A549 (cell line): ENCODE measurements at places on chromosomes 2 and 18.

GRCh38 chr2:19654310-19655090, 247.3 kb downstream of the TTC32 start:
- DNase-seq: no peak

GRCh38 chr2:184767059-184767458, 168.7 kb downstream of the ZNF804A start:
- no peak for DNase-seq

- no peak for DNase-seq
These were observed 155.9 kb downstream of the FMNL2 start for GRCh38 chr2:152490686-152491455.

DNA sequence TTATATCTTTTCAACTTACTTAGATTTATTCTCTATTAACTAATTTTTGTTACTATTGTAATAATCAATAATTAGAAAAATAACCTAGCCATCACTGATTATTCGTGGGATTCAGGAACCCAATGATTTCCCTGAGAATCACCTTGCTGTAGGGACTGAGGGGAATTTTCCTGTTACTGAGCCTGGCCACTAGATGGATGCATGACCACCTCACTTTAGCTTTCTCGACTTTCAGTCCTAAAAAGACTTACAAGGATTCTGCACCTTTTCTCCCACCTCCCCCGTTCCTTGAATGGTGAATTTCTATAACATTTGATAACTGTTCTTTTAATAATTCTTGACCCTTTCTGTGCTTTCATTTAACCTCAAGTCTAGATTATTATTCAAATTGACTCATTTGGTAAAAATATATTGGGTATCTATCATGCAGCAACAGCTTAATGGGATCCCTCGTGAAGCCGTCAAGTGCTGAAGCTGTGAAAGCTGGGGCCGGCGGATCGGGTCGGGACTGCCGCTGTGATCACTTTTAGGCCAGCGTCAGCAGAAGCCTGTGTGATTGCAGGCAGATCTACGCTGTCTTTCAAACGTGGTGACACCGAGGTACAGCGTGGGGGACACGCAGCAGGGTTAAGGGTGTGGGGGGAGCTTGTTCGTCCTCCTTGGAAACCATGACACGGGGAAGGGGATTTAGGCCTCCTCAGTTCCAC, 38.8 kb upstream of the TMEM18 start:
- no peak for DNase-seq

DNA sequence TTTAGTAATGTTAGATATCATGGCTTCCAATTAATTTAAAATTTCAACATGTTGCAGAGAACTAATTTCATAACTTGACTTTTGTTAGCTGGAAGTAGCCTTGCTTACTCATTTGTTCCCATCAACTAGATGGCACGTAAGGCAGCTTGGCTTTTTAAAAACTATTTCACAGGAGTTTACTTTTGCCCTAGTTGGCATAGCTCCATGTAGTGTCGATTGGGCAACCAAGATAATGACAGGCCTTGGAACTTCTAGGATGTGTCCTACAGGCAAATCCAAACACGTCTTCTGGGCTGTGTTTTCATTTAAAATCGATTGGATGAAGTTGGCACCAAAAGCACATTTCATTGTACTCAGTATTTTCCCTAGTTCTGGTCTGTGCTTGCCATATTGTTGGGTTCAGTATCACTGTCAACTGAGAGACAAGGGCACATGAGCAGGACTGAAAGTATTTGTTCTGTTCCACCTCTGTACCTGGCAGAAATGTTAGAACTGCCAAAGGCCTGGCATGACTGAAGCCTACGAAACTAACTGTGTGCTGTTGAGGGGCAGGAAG, 29.4 kb downstream of the HADHB start:
- peak; percentile 12 for DNase-seq

- DNase-seq: no peak
These were observed 109.7 kb downstream of the FOXI3 start for GRCh38 chr2:88342749-88343148.

- DNase-seq: no peak
These were observed 120.6 kb upstream of the CTDP1 start for GRCh38 chr18:79558933-79559416.

DNA sequence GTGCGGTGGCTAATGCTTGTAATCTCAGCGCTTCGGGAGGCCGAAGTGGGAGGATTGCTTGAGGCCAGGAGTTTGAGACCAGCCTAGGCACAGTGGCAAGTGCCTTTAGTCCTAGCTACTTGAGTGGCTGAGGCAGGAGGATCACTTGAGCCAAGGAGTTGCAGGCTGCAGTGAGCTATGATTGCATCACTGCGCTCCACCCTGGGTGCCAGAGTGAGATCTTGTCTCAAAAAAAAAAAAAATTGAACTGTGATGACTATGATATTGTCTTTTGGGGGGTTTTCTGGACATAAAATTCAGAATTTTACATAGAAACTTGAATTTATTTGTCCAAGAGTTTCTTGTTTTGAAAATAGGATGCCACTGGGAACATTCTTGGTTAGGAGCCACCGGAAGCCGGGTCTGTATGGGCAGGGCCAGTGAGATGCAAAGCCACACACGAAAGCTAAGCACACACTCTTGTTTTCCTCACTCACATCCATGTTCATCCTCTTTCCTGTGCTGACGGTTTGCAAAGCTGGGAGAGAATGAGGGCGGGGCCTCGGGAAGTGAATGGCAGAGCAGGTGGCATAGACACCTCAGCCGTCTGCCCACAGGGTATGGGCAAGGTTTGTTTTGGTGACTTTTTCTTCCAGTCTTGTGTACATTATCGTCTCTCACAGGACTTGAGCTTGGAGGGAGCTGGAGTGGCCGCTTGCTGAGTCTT, 12.6 kb downstream of the AGAP1 start:
- peak; percentile 40 for DNase-seq

GRCh38 chr2:172342611-172343010, 84.8 kb upstream of the ITGA6 start:
- no peak for DNase-seq

DNA sequence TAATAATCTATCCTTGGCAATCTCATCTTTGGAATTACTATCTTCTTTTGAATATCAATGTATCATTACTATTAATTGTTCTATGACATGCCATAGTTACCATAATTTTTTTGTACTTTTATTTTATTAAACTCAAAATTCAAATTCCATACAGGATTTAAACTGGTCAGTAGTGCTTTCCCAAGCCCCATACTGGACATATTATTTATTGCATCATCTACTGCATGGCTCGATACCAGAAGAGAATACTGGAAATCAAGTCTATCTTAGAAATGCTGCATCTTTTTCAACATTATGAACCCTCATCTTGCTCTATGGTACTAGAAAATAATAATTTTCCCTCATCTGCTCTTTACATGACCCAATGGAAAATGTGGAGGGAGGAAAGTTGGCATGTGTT, 9.4 kb upstream of the PDE1A start:
- DNase-seq: no peak

GRCh38 chr2:231514951-231515297, 15.3 kb downstream of the NMUR1 start:
- no peak for DNase-seq

DNA sequence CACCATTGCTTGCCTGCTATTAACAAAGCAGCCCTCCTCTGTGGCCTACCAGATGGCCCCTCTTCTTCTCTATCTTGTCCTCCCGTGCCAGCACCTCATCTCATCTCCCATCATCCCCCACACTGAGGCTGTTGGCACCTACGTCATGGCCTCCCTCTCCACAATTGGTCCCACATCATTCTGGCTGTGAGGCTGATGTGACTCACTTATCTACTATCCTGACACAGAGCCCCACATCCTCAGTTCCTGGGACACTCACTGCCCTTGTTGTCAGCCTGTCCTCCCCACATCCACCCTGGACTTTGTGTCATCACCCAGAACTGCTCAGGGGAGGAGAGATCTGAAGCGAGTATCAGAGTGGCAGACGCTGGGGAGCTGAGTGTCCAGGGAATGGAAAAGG, 102.9 kb downstream of the MRO start:
- DNase-seq: no peak

- DNase-seq: no peak
These were observed 409.7 kb upstream of the PIK3C3 start for GRCh38 chr18:41545091-41545888.

DNA sequence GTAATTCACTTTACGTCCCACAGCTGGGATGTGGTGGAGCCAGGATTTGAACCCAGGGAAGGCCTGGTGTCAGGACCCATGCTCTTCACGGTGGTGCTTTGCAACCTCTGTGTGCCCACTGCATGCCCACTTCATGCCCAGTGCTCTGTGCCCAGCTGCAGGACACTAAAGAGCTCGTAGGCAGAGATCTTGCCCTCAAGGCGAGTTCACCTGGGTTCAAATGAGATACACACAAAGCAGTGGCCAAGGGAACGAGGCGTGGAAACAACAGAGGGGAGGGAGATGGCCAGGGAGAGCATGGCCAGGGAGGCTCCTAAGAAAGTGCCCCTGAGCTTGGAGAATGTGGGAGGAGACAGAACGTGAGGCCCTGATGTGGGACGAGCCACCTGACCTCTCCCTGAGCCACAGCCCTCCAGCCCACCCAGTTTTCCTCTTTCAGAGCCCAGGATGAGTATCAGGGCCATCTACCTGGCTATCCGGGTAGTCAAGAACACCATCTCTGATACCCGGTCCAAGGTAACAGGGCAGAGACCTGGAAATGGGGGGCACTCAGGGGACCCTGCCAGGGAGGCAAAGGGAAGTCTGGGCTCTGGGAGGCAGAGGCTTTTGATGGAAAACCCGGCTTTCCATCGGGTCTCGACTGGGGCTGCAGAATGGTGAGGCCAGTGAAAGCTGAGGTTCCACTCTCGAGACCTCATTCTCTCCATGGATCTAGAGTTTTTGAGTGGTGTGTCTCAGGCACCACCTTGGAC, 20.4 kb downstream of the MROH2A start:
- no peak for DNase-seq

DNA sequence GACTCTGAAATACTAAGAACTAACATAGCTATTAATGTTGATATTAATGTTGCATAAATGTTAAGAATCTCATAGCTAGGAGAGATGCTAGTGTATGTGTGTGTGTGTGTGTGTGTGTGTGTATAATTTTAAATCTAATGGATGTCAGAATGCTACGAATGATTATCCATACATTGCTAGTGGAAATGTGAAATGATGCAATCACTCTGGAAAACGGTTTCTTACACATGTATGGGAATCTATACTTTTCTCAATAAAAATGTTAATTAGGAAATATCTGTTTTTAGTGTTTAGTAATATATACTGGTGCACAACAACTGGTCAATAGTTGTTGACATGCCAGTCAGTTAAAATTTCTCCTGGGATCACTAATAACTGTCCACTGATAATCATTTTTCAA, 908.8 kb upstream of the POU3F3 start:
- DNase-seq: no peak

DNA sequence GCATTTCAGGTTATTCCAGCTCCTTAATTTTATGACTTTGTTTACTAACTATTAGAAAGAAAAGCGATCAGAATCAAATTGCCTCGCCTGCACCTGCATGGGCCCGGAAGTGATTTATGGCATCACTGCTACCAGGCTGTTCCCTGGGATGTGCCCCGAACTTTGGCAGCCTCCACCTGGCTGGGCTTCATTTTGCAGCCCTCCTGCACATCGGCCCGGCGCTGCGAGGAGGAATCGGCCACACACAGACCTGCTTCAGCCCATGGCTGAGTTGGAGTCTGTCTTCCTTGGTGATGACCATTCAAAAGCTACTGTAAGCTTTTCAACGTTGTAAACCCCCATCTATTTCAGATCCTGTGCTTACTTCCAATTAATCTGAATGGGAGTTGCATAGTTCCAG, 638.0 kb downstream of the RNF144A start:
- DNase-seq: no peak

- no peak for DNase-seq
These were observed 111.4 kb upstream of the CDC42EP3 start for GRCh38 chr2:37782721-37783371.

DNA sequence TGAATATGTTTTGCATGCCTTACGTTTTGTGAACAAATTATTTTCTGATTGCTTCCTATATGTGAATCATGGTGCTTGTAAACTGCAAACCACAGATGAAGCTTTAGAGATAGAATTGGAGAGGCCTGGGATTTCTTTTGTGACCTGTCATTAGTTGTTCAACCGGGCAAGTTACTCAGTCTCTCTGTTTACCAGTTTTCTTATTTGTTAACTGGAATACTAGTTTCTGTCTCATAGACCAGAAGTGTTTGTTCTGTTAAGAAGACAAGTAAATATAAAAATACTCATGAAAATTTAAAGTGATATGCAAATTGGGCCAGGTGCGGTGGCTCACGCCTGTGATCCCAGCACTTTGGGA, 27.3 kb downstream of the DGKD start:
- no peak for DNase-seq

GRCh38 chr2:42872721-42873120, 80.3 kb upstream of the HAAO start:
- no peak for DNase-seq

DNA sequence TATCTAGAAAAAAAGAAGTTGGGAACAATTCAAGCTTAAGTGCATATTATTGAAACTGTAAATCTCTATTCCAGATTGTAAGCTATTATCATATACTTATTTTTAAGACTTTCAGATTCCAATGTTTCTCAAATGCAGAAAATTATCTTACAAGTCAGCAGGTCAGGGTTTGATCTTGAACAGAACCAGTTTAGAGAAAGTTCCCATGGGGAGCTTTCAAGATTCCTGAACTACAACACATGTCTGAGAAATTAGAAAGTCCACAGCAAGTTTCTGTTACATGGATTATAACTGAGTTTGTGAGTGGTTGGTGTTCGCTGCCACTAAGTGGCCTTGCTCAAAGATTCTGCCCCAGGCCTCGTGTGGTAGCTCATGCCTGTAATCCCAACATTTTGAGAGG, 31.6 kb upstream of the SP3 start:
- no peak for DNase-seq

- DNase-seq: no peak
These were observed 344.6 kb upstream of the ACVR2A start for GRCh38 chr2:147500229-147500628.

- DNase-seq: no peak
These were observed 142.4 kb downstream of the NEDD4L start for GRCh38 chr18:58186258-58186948.

DNA sequence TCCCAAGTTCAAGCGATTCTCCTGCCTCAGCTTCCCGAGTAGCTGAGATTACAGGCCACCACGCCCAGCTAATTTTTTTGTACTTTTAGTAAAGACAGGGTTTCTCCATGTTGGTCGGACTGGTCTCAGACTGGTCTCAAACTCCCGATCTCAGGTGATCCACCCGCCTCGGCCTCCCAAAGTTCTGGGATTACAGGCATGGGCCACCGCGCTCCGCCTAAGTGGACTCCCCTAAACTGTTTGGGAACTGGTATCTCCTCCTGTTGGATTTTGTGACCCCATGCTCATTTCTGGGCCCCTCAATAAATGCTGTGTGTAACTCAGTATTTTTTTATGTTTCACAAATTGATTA, 5.2 kb downstream of the SCTR start:
- no peak for DNase-seq
